ENCODE measurements at places on chromosomes 16 and 17.

- DNase-seq: no peak
Observed at GRCh38 chr16:89374393-89374960, 115.9 kb downstream of the ANKRD11 start.

DNA sequence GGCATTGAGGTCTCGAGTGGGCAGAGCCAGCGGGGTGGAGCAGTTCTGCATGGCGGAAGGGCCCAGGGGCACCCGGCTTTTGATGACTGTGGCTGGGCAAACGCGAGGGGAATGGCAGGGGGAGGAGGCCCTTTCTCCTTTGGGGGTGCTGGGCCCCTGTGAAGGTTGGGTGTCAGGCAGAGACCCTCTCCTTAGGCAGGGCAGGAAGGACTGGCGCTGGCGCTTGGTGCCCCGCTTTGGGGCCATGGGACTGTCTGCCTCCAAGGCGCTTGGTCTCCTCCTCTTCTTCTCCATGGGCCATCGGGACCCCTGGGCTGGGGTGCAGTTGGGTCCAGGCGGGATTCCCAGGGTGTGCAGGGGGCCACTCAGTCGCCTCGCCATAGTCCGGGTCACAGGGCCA, 12.8 kb upstream of the GFAP start:
- no peak for DNase-seq

- DNase-seq: no peak
Observed at GRCh38 chr17:58335779-58336455, 7.3 kb upstream of the TSPOAP1 start.

GRCh38 chr16:19566362-19566761, 10.9 kb downstream of the VPS35L start:
- DNase-seq: no peak

DNA sequence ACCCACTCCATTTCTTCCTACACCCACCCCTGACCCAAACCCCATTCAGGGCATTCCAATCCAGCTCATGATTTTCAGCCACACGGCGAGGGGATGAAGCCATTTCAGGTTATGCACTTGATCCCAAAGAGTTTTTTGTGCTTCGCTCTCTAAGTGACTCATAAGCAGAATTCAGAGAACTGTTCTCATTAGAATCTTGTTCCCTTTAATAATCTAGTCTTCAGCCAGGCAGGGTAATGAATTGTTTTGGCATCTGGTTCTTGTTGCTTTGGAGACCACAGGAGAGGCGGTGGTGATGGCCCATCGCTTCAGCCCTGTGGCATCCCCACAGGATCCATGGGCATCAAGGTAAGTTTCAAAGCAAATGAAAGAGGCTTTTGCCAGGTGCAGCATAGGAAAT, 4.8 kb upstream of the KRT31 start:
- no peak for DNase-seq

GRCh38 chr16:17491140-17491662, 20.4 kb upstream of the XYLT1 start:
- DNase-seq: no peak

- DNase-seq: no peak
Observed at GRCh38 chr16:86256995-86257394, 253.3 kb upstream of the FOXF1 start.

DNA sequence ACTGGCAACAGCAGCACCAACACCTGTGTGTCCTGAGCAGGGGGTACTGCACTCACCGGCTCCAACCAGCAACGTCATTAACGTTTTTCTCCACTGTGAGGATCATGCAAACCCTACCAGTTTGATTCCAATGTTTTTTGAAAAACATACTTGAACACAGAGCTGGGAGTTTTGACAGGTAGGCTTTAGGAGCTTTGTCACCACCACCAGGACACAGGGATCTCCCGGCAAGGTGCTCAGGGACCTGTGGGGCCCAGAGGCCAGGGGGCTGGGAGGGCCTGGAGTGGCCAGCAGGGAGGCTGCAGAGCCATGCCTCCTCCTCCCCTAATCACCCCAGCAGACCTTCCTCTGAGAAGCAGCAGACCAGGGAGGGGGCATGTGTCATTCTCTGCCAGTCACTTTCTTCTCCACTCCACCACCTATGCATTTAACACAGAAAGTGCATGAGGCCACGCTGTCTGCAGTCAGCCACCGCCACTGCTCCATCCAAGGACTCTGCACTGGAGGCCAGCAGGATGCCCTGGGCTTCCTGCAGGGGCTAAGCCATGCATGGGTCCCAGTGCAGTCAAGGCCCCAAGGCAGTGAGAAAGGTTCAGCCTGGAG, 768.2 kb downstream of the KCNJ18 start:
- no peak for DNase-seq

GRCh38 chr16:80844395-80844794, 40.0 kb upstream of the CDYL2 start:
- DNase-seq: no peak

- no peak for DNase-seq
Observed at GRCh38 chr17:32311028-32311536, 30.9 kb downstream of the C17orf75 start.

GRCh38 chr16:73076324-73076810, 28.4 kb upstream of the ZFHX3 start:
- DNase-seq: no peak

DNA sequence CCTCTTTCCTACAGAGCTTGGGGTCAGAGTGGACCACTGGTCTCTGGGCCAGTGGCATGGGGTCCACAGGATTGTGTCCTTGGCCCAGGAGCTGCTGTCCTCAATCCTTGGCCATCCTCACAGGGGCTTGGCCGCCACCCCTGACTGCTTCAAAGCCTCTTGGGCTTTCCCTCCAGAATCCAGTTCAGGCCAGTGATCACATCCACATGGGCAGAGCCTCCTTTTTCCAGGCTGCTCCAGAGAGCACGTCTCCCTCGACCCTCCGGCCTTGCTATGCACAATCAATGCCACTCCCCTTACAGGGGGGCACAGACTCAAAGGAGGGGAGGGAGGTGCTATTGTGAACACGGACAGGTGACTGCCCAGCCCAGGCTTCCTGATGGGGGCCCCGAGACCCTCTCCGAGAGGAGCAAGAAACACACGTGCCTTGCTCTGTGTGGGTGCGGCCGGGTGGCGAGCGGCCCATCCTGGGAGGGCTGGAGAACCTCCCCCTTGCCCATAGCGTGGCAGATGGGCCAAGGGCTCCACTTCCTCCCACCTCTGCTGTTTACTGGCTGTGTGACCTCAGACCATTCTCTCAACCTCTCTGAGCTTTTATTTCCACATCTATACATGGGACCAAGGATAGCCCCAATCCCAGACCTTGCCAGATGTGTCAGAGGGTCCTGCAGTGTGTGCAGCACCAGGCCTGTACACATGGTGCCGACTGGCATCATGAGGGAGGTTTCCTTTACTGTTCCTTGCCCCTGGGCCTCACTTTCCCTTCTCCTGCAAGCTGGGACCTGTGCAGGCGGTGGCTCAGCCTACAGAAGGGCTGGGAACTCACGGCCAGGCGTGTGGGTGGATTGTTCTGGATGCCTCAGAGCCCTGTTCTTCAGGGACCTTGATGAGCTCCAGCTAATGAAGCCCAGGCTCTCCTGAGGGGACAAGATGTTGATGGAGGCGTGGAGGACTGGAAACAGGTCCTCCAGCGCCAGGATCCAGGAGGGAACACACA, 229.0 kb upstream of the GSE1 start:
- no peak for DNase-seq

- no peak for DNase-seq
Observed at GRCh38 chr17:39671651-39672521, 3.6 kb downstream of the PNMT start.

DNA sequence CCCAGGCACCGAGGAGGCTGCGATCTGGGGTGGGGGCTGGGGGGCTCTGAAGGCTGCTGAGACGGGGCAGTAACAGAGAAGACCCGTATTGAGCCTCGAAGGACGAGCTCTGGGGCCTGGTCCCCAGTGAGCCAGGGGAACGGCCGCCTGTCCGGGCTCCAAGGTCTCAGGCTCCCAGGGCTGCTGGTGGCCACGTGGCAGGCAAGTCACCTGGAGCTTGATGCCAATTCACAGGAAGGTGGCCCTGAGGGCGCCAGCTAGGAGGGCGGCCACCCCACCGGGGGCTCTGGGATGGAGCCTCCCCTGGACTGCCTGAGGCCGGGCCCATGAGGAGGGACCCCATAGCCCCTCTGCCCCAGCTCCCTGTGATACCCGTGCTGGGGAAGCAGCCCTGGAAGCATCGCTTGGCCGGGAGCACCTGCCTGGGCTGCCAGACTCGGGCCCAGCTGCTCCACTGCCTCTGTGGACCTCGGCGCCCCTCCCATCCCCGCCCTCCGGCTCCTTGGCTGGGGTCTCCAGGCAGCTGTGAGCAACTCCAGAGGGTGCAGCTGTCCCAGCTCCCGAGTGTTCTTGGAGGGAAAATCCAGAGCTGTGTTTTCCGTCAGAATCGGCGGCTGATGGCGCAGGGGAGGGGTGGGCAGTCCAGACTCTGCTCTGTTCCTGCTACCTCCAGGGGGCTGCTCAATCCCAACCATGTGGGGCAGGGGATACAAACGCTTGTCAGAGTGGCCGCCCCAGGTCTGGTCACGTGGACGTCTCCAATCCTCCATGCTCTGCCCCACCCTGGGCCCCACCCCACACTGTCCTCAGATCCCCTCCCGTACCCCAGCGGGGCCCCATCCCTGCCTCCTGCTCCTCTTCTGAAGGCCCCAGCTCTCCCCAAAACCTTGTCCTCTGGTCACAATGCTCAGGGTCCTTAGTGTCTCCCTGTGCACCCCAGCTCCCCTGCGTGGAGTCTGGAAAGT, 67.2 kb upstream of the GNG13 start:
- no peak for DNase-seq

DNA sequence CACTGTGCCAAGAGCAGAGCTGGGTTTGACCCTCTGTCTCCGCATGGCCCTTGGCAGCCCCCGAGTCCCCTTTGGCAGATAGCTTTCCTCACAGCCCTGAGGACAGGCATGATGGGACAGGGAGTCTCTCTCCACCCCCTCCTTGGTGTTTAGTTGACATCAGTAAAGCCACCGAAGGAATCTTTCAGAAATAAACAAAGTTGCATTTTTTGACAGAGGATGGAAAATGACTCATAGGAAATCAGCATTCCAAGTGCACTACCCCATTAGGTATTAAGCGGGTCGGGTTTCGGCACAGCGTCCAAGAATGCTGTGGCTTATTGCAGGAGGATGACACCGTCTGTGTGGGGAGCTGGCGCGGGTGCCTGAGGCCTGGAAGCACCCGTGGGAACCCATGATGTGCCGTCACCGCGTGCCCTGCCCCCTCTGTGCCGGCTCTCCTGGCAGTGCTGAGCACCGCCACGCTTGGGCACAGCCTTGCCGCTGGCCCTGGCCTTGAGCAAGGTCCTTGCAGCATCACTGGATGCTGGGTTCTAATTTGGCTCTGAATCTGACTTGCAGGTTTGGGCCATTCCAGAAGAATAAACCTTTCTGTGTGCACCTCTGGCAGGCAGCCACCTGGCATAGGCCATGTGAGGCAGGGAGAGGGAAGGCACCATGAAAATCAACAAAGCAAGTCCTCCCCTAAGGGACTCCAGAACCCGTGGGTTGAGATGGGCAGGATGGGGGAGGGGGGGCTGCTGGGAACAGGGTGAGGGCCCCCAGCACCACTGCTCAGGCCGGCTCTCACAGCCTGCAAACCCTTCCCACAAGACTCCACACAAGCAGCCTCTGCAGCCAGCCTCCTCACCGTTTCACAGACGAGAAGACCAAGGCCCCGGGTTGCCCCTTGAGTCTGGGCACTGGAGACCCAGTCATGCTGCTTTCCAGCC, 50.5 kb upstream of the ZNF469 start:
- no peak for DNase-seq

DNA sequence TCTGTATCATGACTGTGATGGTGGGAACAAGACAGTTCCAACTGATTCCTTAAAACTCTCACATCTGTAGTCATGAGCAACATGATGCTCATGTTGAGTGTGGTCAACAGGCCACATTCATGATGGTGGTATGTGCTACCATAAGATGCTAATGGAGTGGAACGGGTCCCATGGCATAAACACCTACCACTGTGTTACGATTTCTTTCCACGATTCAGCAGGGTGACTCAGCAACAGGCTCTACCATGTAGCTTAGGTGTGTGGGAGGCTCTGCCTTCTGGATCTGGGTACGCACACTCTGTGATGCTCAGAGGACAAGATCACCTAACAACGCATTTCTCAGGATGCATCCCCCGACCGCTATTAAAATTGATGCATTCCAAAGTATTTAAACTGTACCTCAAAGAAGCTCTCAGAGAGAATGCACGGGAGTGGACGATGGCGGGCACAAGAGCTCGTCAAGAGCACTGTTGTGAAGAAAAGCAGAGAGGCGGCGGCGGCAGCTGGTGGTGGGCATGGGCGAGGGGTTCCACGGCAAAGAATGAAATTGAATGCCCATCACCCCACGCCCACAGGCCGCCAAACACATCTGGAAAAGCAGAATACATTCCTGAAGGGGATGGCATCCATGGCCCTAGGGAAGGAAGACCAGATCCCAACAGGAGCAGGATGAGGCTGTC, 133.3 kb downstream of the ZNF778 start:
- DNase-seq: no peak

GRCh38 chr17:10549096-10549842, at the start of gene MYH2:
MYH2 (minus strand) TSS chr17:10549658; CDS start chr17:10547920, 1,738 bp downstream.
- DNase-seq: no peak

- DNase-seq: no peak
Observed at GRCh38 chr17:13030056-13030455, 12.2 kb upstream of the ELAC2 start.

DNA sequence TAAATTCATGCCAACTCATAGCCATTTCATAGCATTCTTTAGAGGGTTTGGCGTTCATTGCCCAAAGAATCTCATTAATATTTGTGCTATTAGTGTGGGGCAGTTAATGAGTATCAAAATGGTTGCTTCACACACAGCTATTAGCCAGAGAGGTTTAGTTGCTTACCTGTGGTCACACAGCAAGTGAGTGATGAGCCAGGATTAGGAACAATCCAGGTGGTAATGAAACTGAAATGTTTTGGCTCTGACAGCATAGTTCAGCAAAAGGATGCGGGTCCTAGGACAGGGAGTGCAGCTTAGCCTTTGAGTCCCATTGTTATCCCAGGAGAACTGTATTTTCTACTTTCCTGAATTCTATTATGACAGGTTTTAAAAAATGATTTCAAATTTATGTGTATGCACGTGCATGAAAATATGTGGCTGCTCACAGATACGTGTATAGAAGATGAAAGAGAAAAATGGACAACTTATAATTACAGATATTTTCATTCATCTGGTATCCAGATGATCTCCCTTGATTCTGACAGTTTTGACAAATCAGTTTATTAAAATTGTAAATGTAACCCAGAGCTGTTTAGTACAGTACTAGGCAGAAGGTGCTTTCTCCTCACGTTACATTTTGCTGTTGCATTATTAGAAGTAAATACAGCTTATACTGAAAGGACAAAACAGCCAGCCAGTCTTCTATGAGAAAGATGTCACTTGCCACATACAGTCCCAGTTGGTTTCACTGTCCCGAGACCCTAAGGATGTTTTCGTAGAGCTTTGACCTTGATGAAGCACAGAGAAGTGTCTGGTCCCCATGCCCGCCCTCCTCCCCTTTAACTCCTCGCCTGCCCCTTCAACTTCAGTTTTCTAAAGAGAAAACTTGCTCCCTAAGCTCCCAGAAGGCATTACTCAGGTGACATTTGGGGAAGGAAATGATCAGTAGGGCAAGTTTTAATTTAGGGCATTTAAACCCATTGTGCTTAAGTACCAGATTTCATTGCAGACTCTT, 99.8 kb upstream of the TBX2 start:
- DNase-seq: no peak

DNA sequence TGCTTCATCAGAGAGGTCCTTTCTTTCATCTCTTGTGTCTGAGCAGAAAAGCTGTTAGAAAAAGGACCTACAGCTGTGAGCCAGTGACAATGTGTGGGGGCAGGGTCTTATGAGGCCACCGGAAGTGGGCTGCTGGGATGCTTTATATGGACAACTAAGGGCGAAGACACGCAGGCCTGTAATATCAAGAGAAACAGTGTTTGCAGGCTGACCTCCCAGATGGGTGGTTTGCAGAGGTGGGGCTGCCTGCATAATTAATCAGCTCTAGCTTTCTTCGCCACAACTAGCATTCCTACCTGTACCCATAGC, 30.4 kb upstream of the SALL1 start:
- DNase-seq: no peak

Data from stimulated activated CD8-positive, alpha-beta memory T cell treated with anti-CD3 and anti-CD28 coated beads, Interleukin-2, amount 100 ng/mL, for 1 hour (primary cell).